Fibroblast of gingiva (primary cell): ENCODE measurements at places on chromosomes 16 and 17.

DNA sequence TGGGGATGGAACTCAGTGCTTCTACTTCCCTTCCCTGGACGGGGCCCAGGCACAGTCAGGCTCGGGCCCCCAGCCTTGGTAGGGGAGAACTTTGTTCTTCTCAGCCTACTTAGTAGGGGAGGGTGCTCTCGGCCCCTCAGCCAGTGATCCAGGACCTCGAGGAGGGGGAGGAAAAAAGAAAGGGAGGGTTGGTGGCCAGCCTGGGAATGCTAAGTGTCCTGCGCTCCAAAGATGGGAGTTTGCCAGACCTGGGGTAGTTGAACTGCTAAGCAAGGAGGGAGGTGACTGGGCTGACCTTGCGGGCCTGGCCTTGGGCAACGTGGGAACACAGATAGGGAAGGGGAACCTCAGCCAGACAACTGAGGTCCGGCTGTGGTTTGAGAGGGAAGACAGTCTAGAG is 12.2 kb downstream of the ADGRG1 start:
- DNase-seq: no peak

DNA sequence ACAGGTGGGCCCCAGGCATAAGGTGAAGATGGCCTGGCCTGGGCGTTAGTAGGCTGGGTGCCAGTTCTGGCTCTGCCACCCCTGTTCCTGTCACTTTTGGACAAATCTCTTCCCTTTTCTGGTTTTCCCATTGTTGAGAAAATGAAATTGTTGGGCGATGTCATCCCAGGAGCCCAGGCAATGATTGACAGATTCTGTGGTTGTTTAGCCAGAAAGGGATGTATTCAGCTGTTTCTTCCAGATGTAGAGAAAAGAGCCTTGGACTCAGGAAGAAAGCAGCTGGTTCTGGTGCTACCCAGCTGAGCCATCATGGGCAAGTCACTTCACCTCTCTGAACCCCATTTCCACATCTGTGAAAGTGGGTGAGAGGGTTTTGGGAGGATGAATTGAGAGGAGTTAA is 60.1 kb upstream of the MRTFB start:
- DNase-seq: no peak

- no peak for DNase-seq
Measured at GRCh38 chr16:66523861-66524354, 26.0 kb downstream of the TK2 start.

GRCh38 chr17:32928586-32929535 is 908 bp downstream of the TMEM98 start:
- DNase-seq: no peak

- DNase-seq: no peak
Measured at GRCh38 chr17:83056583-83057396, 22.6 kb upstream of the METRNL start.

- peak; percentile 76 for DNase-seq
Measured at GRCh38 chr17:41367426-41368075, 2.1 kb downstream of the KRT33B start.

GRCh38 chr17:48412841-48413240 is 17.2 kb downstream of the SKAP1 start:
- DNase-seq: no peak
